ENCODE measurements at places on chromosomes 1 and 21. TPM values are rescaled to one million over a fixed set of nuclear protein-coding genes. Genes with fewer than 3 reads are reported as not detected.

The LCE2A gene
- not detected for total RNA-seq

The SYNC gene
- total RNA-seq = 17.7 TPM

The UTS2 gene
- not detected for total RNA-seq

The PRRX1 gene
- total RNA-seq = 0.02 TPM

The LINGO4 gene
- total RNA-seq = not detected

The WNT3A gene
- total RNA-seq = not detected

The TMEM82 gene
- not detected for total RNA-seq

The AZIN2 gene
- total RNA-seq = 0.62 TPM

The FCRL4 gene
- total RNA-seq = not detected

The LCE1E gene
- not detected for total RNA-seq

The ASPM gene
- 17.7 TPM for total RNA-seq

The TSACC gene
- 1.9 TPM for total RNA-seq

The METTL18 gene
- 6.7 TPM for total RNA-seq

The TLCD4 gene
- 9.3 TPM for total RNA-seq

The TIAM1 gene
- total RNA-seq = 0.69 TPM

The GPR52 gene
- 0.12 TPM for total RNA-seq

The TNFSF4 gene
- 0.09 TPM for total RNA-seq

The SH2D2A gene
- total RNA-seq = 3.9 TPM

The LY9 gene
- 0.22 TPM for total RNA-seq

The MXRA8 gene
- 0.61 TPM for total RNA-seq

The GCSAML gene
- total RNA-seq = not detected

The EXO1 gene
- total RNA-seq = 24.2 TPM

The TRIM63 gene
- total RNA-seq = 1.4 TPM

The TIPRL gene
- total RNA-seq = 34.7 TPM

The PROK1 gene
- total RNA-seq = not detected

The KRTAP12-2 gene
- total RNA-seq = not detected

The SDC3 gene
- total RNA-seq = 8.2 TPM

The WNT2B gene
- total RNA-seq = 0.39 TPM

The CPLANE2 gene
- 4.0 TPM for total RNA-seq

The RHCE gene
- 0.09 TPM for total RNA-seq

The LIN28A gene
- total RNA-seq = not detected

The FAM177B gene
- not detected for total RNA-seq
